NCI-H2081 (cell line): ENCODE measurements at places on chromosomes 12 and 14.

DNA sequence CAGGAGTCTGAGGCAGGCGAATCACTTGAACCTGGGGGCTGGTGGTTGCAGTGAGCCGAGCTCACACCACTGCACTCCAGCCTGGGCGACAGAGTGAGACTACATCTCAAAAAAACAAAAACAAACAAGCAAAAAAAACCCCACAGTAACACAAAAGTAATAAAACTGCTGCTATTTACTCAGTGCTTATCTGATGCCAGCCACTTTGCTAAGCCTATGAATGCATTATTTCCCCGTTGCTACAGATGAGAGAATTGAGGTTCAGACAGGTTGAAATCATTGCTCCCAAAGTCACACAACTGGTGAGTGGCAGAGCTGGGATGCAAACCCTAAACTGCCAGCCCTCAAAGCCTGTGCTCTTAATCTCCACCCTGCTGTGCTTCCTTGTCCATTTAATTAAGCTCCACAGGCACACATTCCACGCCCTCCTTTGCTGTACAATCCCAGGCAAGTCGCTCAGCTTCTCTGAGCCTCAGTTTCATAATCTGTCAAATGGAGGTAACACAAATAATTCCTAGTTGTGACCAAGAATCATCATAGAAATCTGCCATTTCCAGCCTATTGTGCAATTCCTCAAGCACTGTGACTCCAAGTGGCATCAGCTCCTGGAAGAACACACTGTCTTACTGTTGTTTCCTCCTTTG is 5.7 kb upstream of the OAS3 start:
- no peak for DNase-seq

DNA sequence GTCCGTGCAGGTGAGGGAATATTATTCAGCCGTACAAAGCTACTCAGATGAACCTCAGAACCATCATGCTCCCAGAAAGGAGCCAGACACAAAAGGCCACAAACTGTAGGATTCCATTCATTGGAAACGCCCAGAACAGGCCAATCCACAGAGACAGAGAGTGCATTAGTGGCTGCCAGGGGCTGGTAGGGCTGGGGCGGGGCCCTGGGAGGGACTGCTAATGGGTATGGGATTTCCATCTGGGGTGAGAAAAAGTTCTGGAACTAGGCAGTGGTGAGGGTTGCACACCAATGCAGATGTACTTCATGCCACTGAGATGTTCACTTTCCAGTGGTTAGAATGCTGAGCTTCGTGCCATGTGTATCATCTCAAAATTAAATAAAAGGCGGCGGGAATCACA is 101.1 kb downstream of the RFLNA start:
- no peak for DNase-seq

DNA sequence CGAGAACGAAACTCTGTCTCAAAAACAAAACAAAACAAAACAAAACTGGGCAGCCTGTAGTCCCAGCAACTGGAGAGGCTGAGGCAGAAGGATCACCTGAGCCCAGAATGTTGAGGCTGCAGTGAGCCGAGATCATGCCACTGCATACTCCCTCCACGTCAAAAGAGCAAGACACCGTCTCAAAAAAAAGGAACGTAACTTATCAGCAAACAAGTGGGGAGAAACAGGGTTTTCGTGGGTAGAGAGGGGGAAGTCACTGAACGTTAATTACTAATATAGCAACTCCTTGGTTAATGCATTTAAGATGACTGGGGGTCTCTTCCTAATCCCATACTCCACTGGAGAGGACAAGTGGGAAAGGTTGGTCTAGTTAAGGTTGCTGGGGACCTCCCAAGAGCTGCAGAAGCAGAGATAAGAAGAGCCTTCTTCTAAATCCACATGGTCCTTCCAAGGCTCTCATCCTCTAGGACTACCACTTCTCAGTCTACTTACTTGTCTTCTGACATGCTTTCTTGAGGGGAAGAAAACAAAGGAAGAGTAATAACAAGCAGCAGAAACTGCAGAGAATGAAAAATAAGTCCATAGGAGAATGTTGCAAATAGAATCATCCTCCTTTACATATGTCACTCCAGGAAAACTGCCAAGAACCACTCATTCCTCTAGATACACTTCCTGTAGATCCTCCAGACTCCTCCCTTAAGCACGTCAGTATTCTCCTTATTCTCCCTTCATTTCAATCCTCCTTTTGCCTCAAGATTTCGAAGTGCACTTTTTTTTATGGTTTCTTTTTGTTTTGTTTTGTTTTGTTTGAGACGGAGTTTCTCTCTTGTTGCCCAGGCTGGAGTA is 5.8 kb downstream of the NUMB start:
- DNase-seq: no peak

DNA sequence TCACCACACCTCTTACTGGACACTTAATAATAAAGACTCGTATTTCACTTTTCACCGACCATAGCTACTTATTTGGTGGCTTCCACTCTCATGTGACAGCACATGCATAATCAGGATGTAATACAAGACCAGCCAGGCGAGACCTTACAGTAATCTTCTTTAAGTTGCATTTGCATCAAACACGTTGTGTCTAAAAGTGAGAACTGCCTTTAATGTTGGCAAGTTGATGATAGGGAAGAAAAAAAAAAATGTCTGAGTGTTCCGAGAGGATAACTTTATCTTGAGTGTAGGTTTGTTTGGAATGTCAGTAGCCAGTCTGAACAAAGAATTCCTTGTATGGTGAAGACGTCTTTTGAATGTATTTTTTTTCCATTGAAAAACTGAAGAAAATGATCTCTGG is 440.4 kb downstream of the ADAMTS20 start:
- DNase-seq: no peak

GRCh38 chr12:120642826-120643225 is 2.4 kb downstream of the CABP1 start:
- no peak for DNase-seq

GRCh38 chr14:22898302-22899090 is 15.5 kb downstream of the REM2 start:
- no peak for DNase-seq

- DNase-seq: no peak
These were observed 28.2 kb downstream of the KIAA0586 start for GRCh38 chr14:58455593-58456265.

- DNase-seq: no peak
These were observed 50.3 kb downstream of the TSHR start for GRCh38 chr14:81005540-81006228.

- DNase-seq: no peak
These were observed 493 bp downstream of the NUMB start for GRCh38 chr14:73457924-73458182.

DNA sequence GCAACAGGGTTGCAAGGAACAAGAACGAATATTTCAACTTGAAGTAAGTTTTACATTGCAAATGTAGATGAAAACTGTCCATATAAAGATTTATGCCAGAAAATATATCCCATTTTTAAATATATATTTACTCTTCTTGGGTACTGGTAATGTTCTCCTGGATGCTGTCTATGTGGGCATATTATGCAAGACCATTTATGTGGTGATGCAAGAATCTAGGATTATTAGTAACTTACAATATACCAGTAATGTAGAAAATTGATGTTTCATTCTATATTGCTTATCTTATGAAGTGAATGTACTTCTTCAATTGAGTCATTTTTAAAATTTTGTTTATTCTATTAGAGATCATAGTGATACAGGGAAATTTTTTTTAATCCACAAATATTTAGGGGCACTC is 25.1 kb downstream of the FGFR1OP2 start:
- DNase-seq: no peak

- DNase-seq: no peak
These were observed 258.7 kb upstream of the PDE3A start for GRCh38 chr12:20109676-20110075.
